Cerebellar cortex (tissue), 1 donor: ENCODE measurements at places on chromosomes 3 and 15.

DNA sequence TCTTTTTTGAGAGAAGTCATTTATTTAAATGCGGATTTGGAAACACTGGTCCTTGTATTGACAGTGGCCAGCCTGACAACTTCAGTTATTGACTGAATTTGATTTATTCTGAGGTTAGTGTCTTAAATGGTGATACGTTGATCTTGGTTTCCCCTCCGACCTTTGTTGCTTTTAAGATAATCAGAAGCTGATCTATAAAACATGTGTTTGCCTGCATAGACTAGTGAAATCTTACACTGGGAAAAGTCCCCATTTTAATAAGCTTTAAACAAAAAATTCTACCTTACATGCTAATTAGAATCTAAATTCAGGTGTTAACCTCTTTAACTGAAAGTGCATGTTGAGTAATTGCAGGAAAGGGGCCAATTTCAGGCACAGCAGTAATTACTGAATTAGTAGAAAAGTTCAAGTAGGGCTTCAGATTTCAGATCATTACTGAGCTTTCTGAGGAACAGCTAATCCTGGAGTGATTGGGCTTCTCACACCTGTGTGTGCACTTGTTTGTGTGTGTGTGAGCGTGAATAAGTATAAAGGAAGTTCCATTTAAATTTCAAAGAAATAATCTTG is 221.4 kb downstream of the SOX2 start:
- DNase-seq, result no peak

- no peak for DNase-seq
Measured at GRCh38 chr3:197356275-197356674, 57.9 kb upstream of the DLG1 start.

- DNase-seq, result no peak
Measured at GRCh38 chr3:11289864-11290263, 17.7 kb downstream of the ATG7 start.

DNA sequence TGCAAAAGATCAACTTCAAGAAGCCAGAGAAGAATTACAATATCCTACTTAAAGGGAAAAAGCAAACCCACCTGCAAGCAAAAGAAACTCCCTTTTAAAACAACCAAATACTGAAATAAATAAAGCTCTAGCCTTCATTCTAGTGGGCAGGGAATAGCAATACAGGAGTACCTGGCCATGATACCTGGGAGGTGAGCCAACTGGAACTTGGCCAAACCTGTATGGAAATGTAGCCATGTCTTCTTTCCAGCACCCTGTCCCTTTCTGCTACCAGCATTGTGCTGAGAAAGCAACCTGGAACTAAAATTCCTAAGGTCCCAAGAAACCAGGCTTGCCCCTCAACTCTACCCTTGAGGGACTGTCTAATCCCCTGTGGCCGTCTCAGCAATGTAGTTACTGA is 530.0 kb downstream of the EPHB1 start:
- peak; percentile 71 for DNase-seq

- DNase-seq, result no peak
Measured at GRCh38 chr3:29346828-29347227, 66.0 kb downstream of the RBMS3 start.

DNA sequence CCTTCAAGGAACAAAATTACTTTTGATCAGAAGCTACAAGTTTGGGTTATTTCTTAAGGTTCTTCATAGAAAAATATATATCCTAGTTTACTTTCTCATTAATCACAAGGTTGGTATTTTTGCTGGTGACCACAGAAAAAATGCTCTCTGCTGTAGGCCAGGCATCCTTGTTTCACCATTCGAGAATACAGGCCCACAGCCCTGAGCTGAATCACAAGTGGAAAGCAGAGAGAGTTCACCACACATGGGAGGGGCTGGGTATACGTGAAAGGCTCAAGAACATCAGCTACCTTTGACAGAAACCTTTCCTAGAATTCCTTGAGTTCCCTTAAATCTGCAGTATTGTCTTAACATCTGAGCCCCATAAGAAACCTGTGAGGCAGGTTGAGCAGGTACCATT is 23.2 kb downstream of the CPEB1 start:
- DNase-seq, result no peak

DNA sequence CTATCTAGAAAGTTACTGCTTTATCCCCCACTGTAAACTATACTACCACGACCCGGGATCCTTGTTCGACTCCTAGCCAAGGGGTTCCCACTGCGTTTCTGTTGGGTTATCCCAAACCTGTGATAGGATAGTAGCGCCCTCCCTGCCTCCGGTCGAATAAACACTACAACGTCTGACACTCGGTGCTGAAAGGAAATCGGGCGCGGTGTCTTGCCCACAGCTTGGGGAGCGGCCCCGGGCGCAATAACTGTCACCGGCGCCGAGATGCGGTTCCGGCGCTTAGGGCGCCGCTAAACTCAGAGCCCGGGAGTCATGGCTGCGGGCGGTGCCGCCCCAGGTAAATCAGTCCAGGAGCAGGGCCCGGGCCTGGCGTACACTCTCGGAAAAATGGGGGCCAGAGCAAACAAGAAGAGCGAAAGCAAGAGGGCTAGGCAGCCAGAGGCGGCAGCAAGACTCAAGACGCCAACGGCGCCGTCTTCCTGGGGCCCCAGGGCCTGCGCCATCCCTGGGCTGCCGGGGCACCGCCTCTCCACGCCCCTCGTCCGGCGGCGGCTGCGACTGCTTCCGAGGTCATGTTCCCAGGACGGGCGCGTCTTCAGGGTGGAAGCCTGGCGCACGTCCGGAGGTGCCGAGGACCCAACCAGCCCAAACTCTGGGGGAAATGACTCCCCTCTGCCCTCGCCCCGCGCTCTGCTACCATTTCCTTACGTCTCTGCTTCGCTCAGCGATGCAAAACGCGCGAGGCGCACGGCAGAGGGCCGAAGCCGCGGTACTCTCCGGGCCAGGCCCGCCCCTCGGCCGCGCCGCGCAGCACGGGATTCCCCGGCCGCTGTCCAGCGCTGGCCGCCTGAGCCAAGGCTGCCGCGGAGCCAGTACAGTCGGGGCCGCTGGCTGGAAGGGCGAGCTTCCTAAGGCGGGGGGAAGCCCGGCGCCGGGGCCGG is at the start of gene DUT:
Gene DUT (plus strand): TSS at position 575 of the 941 bp plus-strand sequence. CDS start 87 bp downstream, at position 662.
- DNase-seq, result peak; percentile 85

DNA sequence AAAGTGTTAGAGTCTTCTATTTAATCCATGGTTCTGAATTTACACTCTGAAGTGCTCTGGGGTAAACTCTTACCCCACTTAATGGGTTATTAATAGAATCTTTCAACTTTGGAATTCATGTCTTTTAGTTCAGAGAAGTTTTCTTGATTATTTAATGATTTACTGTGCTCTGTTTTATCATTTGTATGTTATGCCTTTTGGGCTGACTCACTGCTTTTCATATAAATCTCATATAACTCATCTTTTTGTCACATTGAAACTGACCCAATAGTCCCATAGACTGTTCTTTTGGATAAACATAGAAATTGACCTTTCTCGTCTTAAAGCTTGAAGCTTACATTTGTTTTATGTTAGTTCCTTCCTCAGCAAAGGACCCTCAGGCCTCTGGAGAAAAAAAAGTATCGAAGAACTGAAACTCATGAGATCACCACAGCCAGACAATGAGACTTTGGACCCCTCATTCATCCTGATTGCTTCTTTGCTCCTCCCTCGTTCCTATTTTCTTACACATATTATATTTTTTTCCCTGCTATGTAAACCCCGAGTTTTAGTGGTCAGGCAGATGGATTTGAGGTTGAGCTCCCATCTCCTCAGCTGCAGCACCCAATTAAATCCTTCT is 229.1 kb upstream of the CBLB start:
- DNase-seq, result no peak

DNA sequence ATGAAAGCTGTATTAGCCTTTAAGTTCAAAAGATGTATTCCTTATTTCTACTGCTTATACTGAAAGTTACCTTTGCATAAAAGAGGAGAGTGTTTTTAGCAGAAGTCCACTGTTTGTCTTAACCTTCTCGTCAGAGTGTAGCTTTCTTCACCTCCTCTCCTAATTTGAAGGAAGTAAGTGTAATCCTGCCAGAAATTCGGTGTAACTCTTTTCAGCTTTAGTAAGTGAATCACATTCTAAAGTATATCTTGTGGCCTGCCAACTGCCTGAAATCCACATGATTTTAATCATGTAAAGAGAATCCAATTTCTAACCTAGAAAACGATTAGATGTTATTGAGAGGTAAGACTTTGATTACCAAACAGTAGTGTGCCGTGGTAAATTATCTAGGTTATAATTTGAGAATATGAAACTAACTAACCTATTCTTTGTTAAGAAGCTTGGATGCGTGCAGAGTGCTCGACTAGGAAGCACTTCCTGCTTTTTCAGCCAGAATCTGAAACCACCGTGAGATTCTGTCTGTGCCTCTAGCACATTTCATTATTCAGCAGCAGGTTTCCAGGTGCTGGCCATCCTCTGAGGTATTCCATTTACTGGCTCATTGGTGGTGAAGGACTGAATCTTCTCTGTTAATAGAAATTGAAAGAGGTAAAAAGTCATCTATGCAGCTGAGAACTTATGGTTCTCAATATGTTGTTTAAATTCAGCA is 7.5 kb downstream of the GYG1 start:
- no peak for DNase-seq

DNA sequence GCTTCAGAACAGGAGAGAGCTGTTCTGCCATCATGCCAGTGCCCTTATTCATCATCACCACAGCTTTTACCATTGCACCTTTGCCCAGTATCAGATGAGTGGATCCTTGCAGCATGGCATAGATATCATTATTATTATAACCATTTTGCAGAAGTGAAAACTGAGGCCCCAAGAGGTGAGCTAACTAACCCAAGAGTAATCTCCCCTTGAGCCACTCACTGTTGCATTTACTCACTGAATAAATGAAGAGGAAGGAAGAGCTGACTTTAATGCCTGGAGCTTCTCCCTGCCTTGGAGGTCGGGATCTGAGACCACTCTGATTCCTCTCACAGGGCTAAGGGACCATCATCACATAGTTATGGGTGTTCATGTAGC is 32.0 kb downstream of the HRH1 start:
- no peak for DNase-seq

DNA sequence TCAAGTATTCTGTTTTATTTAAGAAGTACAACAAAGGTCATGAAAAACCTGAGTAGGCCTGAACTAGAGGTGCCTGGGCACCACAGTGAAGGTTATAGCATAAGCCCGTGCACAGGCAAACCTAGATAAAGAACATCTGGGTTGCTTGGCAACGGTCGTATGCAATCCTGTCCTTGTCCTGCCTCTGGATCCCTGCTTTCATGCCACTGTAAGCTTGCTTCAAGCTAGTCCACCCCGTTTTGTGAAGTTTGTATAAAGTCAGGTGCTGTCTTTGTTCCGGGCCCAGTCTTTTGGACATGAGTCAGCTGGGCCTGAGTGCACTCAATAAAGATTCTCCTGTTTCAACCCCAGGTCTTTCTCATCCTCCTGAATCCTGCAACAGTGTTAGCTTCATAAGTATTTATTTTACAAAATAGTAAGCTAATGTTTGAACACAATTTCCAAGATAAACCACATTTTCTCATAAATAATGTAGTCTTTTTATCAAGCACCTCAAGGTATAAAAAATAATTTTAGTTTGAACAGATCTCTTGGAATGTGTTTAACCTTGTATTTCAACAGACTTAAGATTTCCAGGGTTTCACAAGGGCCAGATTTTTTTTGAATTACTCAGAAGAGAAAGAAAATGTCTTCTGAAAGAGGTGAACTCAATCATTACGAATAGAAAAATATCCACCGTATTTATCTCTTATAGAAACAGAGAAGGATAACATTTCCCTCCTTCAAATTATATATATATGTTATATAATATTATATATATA is 14.3 kb upstream of the SLC9C1 start:
- no peak for DNase-seq

- DNase-seq, result peak; percentile 70
Measured at GRCh38 chr15:63041974-63042876, at the start of gene TPM1. Gene TPM1 (plus strand): TSS chr15:63042747. CDS start chr15:63042830, 83 bp downstream.

DNA sequence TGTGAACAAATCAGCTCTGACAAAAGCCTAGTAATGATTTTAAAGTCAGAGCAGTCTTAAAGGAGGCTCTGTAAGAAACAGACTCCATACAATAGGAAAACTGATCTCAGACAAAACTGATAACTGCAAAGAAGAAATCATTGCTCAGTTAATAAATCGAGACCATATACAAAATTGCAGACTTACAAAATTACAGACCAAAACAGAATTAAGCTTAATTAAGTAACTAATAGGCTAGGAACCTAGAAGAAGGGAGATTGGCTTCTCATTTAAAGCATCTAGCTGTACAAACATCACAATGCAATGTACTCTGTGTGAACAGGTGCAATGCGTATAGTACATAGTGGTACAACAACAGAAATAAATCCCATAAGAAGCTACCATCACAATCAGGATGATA is 46.3 kb downstream of the ZBTB20 start:
- DNase-seq, result peak; percentile 52
